ENCODE measurements at places on chromosomes 4 and X.

DNA sequence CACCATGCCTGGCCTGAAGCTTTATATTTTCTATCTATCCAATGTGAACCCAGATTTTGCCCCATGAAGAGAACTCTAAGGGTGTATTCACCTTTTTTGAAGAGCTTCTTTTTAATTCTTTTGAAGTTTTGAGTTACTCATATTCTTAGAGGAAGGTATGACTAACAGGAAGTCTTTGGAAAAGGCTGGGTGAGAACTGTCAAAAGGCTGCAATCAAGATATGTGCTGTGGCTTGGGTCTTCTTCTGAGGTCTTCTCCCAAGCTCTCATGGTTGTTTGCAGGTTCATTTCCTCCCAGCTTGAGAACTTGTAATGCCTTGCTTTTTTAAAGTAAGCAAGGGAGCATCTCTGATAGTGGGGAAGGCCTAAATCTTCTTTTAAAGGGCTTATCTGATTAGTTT lies 3.1 kb upstream of the C4orf17 start:
- DNase-seq: no peak

DNA sequence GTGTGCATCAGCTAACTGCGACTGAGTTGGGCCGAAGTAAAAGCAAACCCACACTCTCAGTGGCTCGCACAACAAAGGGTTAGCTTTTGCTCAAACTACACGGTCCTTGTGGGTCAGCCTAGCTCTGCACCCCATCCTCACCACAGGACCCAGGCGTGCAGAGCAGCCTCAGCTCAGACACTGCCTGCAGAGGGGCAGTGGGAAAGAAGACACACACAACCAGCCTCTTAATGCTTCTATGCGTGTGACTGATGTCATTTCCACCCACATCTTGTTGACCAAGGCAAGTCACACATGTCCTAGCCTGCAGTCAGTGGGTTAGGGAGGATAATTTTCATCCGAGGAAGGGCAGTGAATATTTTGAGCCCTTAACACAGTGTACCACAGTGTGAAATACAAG lies 40.5 kb downstream of the HMGB2 start:
- no peak for DNase-seq

GRCh38 chr4:99323756-99324155 lies 2.6 kb upstream of the ADH1B start:
- no peak for DNase-seq

- no peak for DNase-seq
These were observed 82.1 kb downstream of the PPP3CA start for GRCh38 chr4:101264993-101265815.

GRCh38 chrX:22748093-22748999 lies 251.4 kb upstream of the DDX53 start:
- peak; percentile 3 for DNase-seq

GRCh38 chr4:31678356-31678755 lies 958.2 kb downstream of the PCDH7 start:
- no peak for DNase-seq

DNA sequence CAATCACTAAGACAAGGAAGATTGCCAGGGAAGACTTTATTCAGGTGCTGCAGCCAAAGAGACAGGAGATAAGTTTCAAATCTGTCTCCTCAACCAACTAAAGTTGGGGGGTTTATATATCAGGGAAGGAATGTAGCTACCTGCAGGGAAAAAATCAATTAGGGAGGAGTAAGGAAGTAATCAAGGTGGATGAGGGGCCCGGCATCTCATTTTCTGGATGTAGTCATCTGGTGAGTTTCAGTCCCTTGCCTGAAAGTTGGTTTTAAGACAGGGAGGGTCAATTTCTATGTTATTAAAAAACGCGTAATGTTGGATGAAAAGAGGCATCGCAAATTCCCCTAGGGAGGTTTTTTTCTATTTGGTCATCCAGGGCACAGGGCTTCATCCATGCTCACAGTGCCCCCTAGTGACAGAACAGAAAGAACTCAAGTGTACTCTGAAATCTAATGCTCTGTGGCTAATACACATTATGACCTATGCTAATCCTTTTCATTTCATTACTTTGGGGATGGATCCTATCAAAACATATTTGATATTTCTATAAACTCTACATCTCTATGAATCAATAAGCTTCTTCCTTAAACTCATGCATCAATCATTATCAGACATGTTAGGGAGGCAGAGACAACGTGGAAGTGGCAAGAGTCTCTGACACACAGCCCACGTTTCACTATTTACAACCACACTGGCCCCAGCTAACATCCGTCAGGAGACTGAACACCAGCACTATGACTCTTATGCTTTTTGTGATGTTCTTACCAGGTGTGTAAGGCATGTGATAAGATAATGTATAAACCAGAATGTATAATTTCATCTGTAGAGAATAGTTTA lies 1577.0 kb upstream of the TENM3 start:
- DNase-seq: no peak

DNA sequence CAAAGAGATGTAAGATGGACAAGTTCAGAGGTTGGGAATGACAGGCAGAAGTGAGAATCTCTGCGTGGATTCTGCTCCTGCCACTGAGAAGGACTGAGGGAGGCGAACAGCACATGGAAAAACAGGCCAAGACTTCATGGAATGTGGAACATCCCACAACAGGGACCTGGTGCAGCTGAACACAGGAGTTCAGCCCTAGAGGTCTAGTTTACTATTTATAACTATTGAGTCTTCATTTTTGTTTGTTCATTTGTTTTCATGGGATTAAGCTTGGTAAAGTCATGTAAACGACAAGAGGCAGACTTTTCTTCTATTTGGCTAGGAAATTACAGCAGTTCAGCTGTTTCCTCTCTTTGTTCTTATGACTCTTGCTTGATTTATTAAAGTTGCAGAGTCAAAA lies 234.5 kb downstream of the MAML3 start:
- DNase-seq: no peak
